NCI-H524 treated with DMSO at 0.1 percent for 48 hours (cell line): ENCODE measurements at places on chromosomes 3 and 15.

- no peak for DNase-seq
These were observed 38.2 kb downstream of the TGFBR2 start for GRCh38 chr3:30644615-30645014.

DNA sequence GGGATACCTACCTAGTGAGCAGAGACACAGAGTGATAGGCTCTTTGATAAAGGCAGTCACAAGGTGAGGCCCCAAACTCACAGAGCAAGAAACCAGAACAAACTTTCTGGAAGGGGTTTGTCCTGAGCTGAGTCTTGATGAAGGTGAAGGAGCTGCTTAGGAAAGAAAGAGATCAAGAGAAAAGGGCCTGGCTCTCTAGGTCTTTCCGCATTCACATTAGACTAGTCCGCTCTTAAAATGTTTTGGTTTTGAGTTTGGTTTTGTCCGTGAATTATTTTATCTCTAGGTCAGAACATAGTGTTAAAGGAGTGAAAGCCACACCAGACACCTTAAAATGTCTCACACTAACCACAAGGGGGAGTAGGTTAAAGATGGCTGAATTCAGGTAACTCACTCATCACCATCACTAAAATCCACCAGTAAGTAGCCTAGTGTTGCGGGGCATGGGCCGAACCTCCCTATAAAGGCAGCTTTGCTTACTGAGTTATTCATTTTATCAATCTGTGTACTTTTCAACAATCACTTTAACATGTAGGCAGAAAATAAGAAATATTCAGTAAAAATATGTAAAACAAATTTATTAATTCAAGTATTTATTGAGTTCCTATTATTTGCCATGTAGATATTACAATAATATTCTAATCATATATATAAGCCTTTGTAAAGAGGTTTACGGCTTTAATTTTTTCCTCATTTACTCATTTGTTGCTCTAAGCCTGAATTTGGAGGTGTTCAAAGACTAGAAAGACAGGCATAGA lies 121.5 kb upstream of the TSC22D2 start:
- DNase-seq = peak; percentile 38

- no peak for DNase-seq
These were observed 6.7 kb upstream of the PFN2 start for GRCh38 chr3:149977386-149977785.

GRCh38 chr15:98927022-98927421 lies 80.6 kb downstream of the PGPEP1L start:
- no peak for DNase-seq

- DNase-seq = no peak
These were observed 50.6 kb downstream of the MGLL start for GRCh38 chr3:127771746-127772145.

DNA sequence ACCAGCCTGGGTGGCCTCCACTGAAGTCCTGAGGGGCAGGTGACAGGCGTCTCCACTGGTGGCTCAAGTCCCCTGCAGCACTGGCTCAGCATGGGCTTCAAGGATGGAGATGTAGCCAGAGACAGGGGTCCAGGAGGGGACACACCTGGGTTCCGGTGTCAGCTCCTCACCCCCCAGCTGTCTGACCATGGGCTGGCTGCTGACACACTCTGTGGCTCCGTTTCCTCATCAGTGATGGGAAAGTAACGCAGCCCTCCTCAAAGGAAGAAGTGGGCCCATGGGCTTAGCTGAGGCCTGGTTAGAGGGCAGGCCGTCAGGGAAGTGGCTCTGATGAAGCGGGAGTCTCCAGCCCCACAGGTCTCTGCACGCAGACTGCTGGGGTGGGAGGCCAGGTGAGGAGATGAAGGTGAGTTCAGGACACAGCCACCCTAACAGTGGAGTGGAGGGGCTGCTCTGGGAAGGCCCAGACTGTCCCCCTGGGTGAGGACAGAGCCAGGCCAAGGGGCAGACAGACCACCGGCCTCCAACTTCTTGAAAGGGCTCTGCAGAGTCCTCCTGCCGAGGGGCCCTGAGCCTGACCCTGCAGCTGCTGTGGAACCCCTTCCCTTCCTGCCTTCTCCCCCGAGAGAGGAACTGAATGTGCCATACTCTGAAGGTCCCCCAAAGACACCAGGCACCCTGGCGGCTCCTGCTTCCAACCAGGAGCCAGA lies 24.0 kb downstream of the PSTPIP1 start:
- no peak for DNase-seq
